ENCODE measurements at places on chromosomes 6 and 20. TPM values are rescaled to one million over a fixed set of nuclear protein-coding genes. Genes with fewer than 3 reads are reported as not detected.

The MCUR1 gene
- 16.1 TPM for total RNA-seq

The RNF5 gene
- 24.7 TPM for total RNA-seq

The SNX3 gene
- total RNA-seq, result 133 TPM

The ESR1 gene
- total RNA-seq, result not detected

The FAM184A gene
- total RNA-seq, result 0.11 TPM

The SNAI1 gene
- total RNA-seq, result not detected

The CYP39A1 gene
- total RNA-seq, result 0.22 TPM

The SLC22A3 gene
- total RNA-seq, result 2.7 TPM

The CRISP3 gene
- not detected for total RNA-seq

All from placental epithelial cell (primary cell).